Kidney capillary endothelial cell (primary cell): ENCODE measurements at places on chromosomes 7 and 10.

GRCh38 chr7:30155481-30155880 lies 20.7 kb downstream of the MTURN start:
- DNase-seq, result no peak

GRCh38 chr7:24690251-24690650 lies 67.0 kb downstream of the GSDME start:
- DNase-seq, result no peak

DNA sequence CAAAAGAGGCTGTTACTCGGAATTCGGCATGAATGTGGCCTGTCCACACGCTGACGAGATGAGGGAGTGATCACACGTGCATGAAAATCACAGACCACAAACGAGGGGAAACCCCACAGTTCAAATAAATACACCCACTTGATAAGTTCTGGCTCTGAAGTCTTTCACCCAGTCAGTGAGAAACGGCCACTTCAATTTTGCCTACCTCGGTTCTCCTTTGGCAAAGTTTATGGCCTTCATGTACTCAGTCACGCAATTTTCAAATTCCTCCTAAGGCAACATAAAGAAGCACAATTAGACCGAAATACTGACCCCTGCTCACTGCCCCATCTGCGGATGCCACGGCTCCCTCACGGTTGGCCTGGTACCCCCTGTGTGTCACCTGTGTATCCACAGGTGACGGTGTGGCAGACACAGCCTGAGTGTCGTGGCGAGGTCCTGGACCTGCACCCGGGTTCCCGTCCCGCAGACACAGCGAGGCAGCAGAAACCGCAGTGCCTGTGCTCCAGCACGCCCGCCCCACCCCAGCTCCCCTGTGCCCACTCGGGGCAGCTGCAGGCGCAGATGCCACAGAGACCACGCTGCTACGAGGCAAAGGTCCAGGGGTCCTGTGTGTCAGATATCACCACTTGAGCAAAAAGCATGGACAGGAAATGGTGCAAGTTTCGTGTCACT lies 1.4 kb downstream of the CFAP46 start:
- DNase-seq, result no peak

- DNase-seq, result no peak
Observed at GRCh38 chr10:118804262-118804773, 49.5 kb upstream of the CACUL1 start.

DNA sequence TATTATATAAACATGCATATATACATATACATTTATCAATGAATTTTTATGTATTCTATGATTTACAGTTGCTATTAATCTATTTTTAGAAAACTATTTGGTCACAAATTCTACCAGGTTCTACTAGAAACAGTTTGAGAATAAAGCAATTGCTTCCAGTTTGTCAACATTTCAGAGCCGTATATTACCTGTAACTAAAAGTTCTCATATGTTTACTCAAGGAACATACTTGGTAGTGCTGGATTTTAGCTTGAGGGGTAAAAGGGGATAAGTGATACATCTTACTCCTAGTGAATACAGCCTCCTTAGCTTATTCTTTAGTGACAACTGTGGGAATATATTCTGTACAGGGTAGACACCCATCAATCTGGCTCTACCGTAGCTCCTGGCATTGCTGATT lies 1590.5 kb upstream of the LRRTM3 start:
- no peak for DNase-seq

DNA sequence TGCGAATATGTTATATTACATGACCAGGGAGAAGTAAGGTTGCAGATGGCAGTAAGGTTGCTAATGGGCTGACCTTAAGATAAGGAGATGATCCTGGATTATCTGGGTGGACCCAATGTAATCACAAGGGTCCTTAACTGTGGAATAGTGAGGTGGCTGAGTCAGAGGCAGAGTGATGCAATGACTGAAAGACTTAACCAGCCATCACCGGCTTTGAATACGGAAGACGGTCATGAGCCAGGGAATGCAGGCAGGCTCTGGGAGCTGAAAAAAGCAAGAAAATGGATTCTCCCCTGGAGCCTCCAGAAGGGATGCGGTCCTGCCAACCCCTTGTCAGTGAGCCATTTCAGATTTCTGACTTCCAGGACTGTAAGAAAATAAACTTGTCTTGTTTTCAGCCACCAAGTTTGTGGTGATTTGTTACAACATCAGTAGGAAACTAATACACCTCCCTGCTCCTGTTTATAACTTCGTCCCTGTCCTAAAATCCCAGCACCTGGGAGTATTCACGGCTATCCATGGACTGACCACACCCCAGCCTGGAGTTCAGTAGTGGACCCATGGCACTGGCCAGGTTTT lies 4.6 kb upstream of the C10orf95 start:
- no peak for DNase-seq
